ENCODE measurements at places on chromosomes 3 and 15. TPM values are rescaled to one million over a fixed set of nuclear protein-coding genes. Genes with fewer than 3 reads are reported as not detected.

EPB42 gene
- total RNA-seq, result 0.39 TPM

ZMYND10 gene
- 0.56 TPM for total RNA-seq

GRCh38 chr3:123480428-123480827, 31.5 kb upstream of the ADCY5 start:
- no peaks in the 10 kb centered on the region for H3K4me1 ChIP-seq
- DNase-seq, result no peak
- no peaks in the 10 kb centered on the region for H3K36me3 ChIP-seq
- no peak overlapping the region for H3K27ac ChIP-seq
- H3K4me3 ChIP-seq, result no peak overlapping the region

DNA sequence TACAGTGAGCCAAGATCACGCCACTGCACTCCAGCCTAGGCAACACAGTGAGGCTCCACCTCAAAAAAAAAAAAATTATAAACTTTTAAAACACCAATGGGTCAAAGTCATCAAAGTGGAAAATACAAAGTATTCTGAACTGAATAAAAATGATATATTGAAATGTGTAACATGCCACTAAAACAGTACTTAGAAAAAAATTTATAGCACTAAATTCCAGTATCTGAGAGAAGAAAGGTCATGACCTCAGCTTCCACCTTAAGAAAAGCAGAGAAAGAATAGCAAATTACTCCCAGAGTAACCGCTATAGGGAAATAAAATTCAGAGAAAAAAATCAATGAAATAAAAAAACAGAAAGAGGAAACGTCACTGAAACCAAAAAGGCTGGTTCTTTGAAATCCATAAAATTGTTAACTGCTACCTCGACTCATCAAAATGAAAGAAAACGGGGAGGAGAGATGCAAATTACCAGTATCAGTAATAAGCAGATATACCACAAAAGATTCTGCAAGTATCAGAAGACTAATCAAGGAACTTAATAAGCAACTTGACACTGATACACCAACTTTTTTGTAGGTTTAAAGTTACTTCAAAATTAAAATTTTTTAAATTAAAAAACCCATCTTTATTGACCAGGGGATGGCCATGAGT, 20.8 kb downstream of the ATP13A3 start:
- DNase-seq, result no peak
- H3K27ac ChIP-seq, result no peak overlapping the region

- no peaks in the 10 kb centered on the region for H3K36me3 ChIP-seq
- no peak overlapping the region for H3K4me3 ChIP-seq
- H3K27ac ChIP-seq, result no peak overlapping the region
- no peaks in the 10 kb centered on the region for H3K4me1 ChIP-seq
- H3K27me3 ChIP-seq, result peaks cover 17% of the 10 kb centered on the region
Measured at GRCh38 chr15:61390138-61390537, 161.0 kb upstream of the RORA start.

- H3K27me3 ChIP-seq, result no peaks in the 10 kb centered on the region
- H3K36me3 ChIP-seq, result no peaks in the 10 kb centered on the region
- no peak overlapping the region for H3K27ac ChIP-seq
Measured at GRCh38 chr3:177777699-177778098, 580.4 kb upstream of the TBL1XR1 start.

All from cardiac muscle cell (in vitro differentiated cells and primary cell).